ENCODE measurements at places on chromosomes 2 and 18.
A peak's percentile ranks its signal among the peaks of the same experiment; 100 is the strongest.

- DNase-seq = peak; percentile 64
Observed at GRCh38 chr2:130391058-130391871, 35.4 kb downstream of the PTPN18 start.

DNA sequence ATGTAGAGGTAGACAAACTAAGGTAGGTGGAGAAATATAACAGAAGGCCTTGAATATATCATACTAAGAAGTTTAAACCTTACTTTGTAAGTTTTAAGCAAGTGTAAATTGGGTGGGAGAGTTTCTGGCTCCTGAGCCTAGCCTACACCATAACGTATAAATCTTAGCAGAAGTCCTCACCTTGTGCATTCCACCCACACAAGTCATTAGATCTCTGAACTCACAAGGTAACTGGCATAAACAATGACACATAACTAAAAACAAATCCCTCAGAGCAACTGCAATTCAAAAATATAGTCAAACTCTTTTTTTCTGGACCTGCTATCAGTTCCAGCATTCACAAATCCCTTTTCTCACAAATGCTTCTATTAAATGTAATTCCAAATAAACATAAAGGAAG is 9.4 kb downstream of the REV1 start:
- no peak for DNase-seq

GRCh38 chr2:42041377-42042127 is 6.3 kb upstream of the PKDCC start:
- no peak for DNase-seq

GRCh38 chr2:31151501-31151900 is 13.3 kb upstream of the GALNT14 start:
- DNase-seq = no peak

GRCh38 chr2:30362468-30363081 is 84.5 kb upstream of the LCLAT1 start:
- no peak for DNase-seq

DNA sequence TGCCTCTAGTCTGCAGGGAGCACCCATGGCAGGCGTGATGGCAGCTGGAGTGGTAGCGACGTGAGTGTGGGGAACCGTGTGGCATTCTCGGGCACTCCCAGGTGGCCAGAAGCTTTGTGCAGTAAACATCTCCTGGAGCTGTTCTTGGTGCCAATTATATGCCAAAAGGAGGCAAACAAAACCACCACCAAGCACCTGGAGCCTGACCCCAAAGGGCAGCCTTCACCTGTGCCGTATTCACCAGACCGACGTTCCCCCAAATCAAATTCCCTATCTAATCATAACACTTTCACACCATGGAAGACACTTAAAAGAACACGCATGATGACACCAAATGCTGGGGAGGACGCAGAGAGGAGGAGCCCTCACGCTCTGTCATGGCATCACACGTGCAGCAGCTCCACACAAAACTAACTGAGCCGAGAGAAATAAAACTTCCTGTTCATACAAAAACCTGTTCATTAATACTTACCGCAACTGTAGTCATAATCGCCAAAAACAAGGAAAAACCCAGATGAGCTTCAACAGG is 123.6 kb downstream of the EIPR1 start:
- no peak for DNase-seq

- no peak for DNase-seq
Observed at GRCh38 chr2:174516501-174517378, 29.9 kb upstream of the GPR155 start.

DNA sequence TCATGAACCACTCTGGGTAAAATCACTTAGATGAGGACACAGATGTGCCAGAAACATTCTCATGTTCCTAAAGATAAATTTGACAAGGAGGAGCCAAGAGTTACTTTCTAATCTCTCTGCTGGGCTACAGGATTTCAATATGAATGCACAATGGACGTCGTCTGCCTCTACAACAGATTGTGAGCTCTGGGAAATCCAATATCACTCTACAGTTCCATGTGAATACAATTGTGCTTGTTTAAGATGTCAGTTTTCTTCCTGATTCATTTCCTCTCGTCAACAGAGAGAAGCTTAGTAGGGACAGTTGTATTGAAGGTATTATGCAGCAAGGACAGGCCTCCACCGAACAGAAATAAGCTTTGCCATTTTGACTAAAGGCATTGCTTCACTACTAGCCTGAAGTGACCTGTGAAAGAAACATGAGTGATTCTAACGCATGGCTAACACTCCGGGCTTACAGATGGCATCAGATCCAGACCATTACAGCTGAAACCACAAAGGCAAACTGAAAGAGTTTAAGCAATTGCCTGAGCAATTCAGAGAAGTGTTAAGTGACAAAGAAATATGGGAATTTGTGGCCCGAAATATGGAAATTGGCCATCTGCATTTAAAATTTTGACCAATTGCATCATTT is 1591.5 kb downstream of the LRP1B start:
- no peak for DNase-seq

DNA sequence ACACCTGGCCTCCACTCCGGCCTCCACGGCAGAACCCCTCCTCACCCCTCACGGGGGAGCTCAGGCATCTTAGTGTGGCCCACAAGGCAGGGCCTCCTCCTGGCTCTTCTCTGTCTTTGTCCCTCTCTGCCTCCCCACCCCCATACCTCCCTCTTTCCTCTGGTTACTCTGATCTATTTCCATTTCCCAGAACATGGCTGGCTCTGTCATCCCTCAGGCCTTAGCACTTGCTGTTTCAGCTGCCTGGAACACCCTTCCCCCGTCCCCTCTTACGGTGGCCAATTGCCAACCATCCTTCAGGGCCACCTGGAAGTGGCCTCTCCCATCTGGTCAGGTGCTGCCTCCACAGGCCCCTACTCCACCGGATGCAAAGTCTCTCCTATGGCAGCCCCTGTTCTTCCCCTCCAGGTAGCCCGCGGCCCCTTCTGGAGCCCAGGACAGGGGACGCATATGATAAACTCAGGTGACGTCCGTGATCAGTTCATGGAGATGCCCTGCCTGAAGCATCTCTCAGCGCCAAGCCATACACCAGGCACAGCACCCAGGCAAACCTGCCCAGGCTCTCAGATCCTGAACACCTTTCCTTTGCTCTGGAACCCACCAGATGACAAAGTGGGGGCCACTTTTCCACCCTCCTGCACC is 3.6 kb upstream of the ECEL1 start:
- no peak for DNase-seq

DNA sequence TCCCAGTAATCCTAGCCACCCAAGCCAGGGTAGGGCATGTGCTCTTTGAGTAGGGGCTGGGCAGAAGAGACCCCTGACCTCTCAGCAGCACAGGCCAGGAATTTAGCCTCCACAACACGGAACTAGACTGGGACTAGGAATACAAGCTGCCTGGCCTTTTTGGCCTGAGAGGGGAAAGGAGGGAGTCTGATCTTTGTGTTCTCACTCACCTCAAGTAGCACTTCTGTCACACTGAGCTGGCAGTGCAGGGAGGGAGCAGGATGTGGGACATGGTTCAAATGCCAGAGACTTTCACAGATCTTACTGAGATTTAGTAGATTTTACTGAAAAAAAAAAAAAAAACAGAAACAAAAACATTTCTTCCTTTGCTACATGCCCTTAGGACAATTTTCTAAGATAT is 395.2 kb downstream of the CMPK2 start:
- no peak for DNase-seq

DNA sequence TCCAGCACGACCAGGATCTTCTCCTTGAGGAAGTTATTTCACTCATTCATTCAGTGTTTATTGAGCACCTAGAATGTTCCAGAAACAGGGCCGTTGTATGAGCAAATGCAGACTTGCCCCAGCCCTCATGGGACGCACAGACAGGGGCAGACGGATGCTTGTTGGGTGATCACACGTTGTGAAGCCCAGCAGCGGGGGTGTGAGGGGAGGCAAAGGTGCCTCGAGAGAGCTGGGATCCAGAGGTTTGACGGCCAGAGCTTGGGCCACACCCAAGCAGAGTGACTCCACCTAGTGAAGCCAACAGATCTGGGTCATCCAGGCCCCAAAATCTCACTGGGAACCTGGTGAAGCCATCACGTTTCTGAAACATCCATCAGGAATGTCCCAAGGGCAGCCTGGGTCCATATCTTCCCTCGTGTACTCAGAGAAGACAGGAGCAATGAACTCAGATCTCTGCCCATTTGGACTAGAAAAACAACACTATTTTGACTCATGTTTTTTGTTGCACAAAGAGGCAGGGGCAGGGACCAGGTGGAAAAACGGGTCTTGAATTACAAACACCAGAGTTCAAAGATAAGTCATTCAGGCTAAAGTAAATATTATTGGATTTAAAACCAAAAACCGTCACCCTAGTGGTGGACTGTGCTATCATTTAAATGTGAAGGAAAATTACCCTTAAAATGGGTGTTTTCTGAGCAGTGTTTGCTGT is 54.9 kb upstream of the RBM44 start:
- no peak for DNase-seq

All from hippocampal formation (tissue), 2 donors.